ENCODE measurements at places on chromosomes 7 and 10.

- DNase-seq, result no peak
Observed at GRCh38 chr10:132689721-132690360, 96.1 kb downstream of the NKX6-2 start.

GRCh38 chr10:96275685-96276418, 4.5 kb upstream of the BLNK start:
- DNase-seq, result no peak

GRCh38 chr10:123101872-123102271, 33.9 kb upstream of the HMX3 start:
- no peak for DNase-seq

DNA sequence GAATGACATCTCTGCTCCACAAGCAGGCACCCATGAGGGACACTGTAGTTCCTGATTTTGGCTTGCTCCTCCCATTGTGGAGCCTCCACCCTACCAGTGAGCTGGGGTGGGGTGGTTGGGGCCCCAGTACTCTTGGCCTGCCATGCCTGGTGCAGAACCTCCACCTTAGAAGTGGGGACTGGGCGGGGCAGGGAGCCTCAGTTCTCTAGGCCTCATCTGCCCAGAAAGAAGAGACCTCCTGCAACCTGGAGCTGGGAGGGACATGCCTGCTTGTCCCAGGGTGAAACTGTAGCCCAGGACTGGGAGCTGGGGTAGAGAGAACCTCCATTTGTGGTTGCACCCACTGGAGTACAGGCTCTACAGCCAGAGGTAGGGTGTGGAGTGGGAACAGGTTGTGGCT, 14.4 kb downstream of the RAMP3 start:
- no peak for DNase-seq

DNA sequence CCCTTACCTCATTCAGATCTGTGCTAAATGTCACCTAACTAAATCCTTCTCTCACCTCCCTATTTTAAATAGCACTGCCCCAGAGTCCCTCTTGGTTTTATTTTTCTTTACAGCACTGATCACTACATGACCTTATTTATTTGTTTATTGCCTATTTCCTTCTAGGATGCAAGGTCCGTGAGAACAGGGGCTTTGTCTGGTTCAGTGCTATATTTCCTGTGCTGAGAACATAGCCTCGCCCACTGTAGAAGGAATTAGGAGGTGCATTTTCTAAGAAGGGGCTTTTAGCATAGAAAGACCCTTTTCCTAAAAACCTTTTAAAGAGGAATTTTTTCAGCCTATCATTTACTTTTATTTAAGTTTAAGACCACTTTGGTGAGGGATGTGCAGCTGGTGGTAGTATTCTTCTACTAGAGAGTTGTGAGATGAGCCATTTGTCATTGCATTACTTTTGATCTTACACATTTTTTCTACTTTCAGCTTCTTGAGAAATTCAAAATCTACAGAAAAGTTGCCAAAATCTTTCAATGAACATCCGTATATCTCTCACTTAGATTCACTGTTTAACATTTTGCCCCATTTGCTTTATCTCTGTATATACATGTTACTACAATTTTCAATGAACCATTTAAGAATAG, 13.5 kb upstream of the PCGF5 start:
- DNase-seq, result no peak

DNA sequence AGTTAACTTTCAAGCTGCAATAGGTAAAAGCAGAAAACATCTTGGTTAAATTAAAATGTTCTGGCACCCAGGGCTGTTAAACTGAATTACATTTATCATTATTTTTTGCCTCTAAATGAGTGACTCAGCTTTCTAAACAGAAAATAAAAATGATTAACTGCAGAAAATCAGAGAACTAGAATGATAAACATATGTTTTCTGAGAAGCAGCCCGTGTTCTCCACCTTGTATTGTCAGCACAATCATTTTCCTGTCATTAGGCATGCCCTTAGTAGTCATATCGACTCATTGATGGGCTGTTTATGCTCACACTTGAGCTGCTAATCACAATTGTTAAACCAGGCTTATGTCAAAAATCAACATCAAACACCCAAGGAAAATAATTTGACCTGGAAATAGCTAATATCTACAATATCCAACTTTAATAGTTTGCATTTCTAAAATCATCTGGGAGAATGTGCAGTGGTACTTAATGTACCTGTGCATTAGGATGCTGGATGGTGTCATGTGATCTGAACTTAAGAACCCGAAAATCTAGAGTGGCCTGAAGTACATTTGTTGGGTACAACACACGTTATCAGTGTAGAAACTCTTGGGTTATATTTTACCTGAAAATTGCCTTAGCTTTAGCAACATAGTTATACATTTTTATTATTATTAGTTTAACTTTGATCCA, 2.3 kb downstream of the MDFIC start:
- no peak for DNase-seq

- no peak for DNase-seq
Observed at GRCh38 chr7:121914676-121915279, 41.8 kb downstream of the PTPRZ1 start.

DNA sequence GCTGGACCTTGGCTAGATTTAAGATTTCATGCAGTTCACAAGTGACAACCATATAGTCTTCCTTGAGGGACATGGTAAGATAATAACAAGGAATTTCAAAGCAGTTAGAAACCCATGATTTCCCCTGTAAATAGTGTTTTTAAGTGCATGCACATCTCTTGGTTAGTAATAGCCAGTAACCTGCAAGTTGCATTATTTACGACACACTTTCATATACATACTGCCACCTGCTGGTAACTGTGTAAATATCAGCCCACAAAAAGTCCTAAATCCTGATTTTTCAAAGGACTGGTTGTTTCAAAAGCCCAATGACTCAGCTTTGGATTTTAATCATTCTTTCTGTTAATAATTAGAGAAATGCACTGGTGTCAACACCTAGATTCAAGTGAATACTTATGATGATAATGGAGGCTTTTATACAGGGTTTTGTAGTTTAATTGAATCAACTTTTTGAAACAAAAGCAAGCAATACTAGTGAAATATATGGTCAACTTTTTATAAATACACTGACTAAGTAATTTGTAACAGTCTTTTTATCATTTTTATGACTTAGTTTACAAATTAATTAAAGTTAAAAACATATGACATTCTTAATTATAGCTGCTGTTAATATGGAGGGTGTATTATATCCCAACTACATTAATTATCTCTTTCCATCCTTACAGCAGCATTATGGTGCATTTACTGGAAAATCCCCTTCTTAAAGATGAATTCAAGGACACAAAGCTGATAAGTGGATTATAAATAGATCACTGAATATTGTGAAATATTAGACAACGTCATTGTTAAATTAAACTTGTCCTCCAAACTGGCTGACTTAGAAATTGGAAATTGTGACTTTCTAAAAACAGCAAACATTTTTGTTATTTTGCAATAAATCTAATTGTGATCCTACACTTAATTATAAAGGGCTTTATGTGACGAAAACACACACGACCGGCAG, 367.7 kb upstream of the SEMA3D start:
- no peak for DNase-seq

DNA sequence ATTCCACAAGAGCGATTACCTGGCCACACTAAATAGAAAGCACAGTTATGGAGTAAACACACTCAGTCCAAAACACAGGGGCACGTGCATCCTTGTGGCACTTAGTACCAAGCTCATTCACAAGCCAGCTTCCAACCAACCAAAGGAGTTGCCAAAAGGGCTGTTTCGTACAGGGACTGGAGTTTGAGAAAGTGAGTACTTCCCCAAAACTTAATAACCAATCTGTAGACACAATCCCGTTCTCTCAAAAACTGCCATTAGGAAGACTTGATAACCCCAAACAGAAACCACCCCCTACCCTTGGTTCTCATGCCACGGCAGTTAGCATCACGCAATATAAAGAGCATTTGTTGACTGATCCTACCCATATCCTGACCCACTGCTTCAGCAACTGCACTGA, 166.2 kb upstream of the ASAH2 start:
- DNase-seq, result no peak

DNA sequence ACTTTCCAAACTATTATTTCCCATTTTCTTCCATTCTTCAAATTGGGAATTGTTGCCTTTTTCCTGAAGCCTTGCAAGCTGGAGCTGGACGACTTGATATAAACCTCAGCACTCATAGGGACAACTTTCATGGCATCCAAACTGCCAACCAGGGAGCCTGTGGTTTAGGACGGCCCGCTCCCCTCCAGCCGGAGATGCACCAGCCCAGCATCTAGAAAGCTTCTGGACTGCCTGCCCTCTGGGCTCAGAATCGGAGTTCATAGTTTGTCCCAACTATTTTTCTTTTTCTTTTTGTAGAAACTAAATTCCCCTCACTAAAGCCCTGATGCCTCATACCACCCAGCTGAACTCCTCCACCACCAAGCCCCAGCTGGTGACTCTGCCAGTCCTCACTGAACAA, 200.3 kb downstream of the DNAJB6 start:
- DNase-seq, result no peak

- DNase-seq, result no peak
Observed at GRCh38 chr10:114694062-114694461, 36.0 kb upstream of the ABLIM1 start.

- DNase-seq, result no peak
Observed at GRCh38 chr7:83060218-83060617, 102.5 kb downstream of the PCLO start.

DNA sequence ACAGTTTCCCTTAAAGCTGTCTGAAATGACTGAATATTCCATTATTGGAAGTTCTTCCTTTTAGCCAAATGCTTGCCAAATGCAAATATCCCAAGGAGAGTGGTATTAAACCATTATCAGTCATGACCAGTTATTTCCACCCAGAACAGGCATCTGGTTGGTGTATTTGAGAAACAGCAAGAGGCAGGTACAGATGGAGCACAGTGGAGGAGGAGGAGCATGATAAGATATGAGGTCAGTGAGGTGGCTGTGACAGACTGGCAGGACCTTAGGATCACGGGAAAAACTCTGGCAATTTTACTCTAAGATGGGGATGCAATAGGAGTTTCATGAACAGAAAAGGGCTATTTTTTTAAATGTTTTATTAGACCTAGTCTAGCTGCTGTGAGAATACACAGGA, 6.4 kb downstream of the HEPACAM2 start:
- DNase-seq, result no peak

DNA sequence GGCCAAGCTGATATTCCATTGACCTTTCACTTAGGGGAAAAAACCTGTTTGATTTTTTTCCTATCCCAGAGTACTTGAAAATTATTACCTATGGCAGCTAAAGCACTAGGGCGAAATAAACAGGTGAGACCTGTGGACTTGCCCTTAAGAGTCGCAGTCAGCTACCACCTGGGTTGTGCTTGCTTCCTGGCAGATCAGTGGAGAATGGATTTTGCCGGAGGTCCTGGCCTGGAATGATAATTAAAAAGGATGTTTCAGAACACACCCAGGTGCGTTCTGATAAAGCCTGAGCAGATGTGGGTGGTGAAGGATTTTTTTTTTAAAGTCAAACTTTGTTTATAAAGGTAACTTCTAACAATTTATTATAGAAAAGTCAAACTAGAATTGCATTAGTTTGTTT, 59.1 kb downstream of the AUTS2 start:
- no peak for DNase-seq

DNA sequence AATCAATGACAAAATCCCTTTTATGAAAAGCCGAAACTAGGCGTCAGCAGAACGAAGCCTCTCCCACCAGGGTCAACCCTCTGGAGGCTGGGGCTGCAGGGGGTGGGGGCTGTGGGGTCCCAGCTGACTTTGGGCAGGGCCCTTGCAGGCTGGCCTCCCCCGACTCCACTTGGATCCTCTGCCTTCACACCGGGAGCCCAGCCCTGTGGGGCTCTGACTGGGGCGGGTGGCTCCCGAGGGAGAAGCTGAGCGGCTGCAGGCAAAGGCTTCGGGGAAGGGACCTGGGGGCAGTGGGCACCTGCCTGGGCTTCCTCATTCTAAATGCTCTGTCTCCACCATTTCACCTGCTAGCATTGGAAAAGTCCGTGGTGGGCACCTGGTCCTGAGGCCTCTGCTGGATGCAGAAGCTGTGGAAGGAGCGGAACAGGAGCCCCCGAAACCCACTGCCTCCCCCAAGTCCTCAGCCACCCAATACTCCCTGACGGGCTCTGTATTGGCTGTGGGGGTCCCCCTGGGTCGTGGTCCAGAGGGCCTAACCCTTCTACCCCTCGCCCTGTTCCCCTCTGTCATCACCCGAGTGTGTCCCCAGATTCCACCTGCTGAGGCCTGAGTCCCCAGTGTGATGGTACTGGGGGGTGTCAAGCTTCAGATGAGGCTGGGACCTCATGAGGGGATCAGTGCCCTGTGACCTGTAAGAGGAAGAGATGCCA, 108.6 kb downstream of the DNAJB6 start:
- DNase-seq, result no peak

GRCh38 chr7:76425156-76425555, 406 bp downstream of the ZP3 start:
- DNase-seq, result no peak

GRCh38 chr10:124168991-124169802, 75.8 kb upstream of the CHST15 start:
- DNase-seq, result no peak

DNA sequence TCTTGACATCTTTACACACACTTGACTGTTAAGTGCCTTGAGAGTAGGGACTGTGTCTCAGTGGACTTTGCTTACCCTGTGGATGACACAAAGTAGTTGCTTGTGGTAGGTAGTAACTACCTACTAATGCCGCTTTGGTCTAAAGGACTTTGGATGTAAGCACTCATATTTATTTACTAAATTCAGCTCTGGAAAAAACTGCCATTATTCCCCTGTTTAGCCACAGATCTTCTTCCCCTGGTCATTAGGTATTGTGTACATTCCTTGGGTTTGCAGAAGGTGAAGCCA, 2.8 kb upstream of the VDAC2 start:
- DNase-seq, result no peak

DNA sequence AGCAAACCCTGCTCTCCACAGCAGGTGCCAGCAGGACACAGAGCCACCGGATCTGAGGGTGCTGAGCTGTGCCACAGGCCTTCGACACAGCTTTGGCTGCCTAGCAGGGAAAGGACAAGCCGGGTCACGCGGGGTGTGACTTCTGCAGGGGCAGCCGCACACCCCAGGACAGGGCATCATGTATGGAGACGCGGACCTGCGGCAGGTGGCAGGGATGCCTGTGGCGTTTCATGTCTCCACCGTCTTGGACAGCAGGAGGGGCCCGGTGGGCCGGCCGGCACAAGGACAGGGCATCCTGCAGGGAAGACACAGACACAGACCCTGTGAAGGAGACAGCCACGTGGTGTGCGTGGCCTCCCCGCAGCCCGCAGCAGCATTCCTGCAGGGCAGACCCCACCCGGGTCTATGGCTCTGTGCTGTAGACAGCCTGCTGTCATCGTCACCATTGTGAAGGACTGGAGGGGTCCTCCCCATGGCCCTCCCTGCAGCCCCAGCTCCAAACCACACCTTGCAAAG, 109.2 kb downstream of the PDGFA start:
- DNase-seq, result no peak

GRCh38 chr7:104530251-104530650, 201.8 kb downstream of the LHFPL3 start:
- DNase-seq, result no peak

- DNase-seq, result no peak
Observed at GRCh38 chr10:22607261-22607660, 107.1 kb downstream of the PIP4K2A start.
